ENCODE measurements at places on chromosomes 2 and 18.

DNA sequence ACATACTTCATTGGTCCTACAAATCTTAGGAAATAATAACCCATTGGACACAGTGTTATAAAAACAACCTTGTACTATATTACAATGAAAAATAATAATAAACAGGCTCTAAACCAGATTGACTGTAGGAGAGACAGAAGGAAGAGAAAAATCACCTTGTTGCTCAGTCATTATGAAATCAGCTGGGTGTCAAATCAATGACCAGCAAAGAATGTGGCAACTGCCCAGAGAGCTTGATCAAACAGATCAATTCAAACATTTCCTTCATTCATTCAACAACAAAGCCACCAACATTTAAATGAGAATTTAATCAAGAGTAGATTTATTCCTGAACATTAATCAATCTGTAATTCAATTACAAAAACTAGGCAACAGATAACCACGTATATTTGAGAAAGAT is 671.9 kb upstream of the CHAC2 start:
- no peak for DNase-seq

DNA sequence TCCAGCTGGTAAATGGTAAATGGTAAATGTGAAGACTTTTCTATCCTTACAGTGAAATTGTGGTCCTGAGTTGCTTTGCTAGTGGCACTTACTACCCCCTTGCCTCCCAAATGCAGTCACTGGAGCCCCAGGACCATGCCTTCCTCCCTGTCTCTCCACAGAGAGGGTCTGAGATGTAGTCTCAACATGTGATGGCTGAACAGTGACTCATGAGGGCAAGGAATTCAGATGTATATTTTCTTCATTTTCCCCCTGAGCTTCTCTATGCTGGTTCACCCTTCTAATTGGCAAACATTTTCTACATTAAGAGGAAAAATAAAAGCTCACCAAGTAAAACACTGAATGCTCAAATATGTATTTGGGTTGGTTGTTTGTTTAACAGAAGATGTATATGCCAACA is 232.0 kb downstream of the SH3BP4 start:
- DNase-seq: no peak

DNA sequence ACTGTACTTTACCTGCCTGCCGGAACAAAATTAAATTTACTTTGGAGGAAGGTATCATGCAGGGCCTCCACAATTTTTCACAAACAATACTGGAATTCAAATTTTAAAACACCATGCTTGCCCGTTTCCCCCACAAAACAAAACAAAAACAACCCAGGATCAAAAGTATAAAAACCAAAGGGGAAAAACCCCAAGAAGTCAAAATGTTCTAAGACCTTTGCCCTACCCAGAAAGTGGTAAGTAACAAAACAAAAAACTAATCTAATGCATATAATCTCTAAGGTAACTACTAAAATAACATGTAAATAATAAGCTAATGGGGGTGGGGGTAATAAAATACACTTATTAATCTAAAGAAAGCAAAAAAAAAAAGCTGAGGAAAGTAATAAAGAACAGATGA is 60.5 kb downstream of the CUL3 start:
- no peak for DNase-seq

DNA sequence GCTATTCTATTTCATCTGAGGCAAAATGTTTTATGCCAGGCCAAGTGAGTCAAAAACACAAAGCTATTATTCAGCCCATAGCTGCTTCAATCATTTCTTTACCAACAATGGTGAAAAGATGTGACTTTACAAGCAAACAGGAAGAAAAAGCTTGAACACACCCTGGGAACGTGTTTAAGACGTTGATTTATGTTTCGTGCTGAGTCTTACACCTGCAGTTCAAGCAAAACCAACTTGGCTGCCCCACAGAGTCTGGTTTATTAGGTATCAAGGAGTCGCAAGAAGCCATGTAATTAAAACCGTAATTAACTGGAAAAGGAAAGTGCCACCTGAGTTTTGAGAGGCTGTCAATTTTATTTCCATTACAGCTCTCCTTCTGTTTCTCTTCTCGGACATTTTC is 295.5 kb downstream of the MEIS1 start:
- DNase-seq: no peak

GRCh38 chr2:240736281-240737250 is 44.9 kb downstream of the AQP12A start:
- DNase-seq: no peak

DNA sequence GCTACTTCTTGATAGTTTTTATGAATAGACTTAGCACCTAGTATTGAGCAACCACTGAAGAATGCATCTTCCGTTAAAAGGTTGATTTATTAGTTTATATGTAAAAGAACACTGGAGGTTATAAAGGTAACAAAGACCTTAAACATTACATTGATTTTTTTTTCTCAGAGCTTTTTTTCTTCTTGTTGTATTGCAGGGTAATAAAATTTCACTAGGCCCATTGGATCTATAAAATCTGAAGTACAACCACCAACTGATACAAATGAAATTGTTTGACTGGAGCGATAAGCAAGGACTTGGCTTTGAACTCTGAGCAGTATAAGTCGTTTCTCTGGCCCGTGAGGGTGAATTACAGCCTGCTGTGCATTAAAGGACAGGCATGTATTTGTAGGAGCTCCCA is 344.0 kb downstream of the LRRTM1 start:
- DNase-seq: no peak

- DNase-seq: no peak
These were observed 5.8 kb upstream of the PSD4 start for GRCh38 chr2:113167962-113168340.

GRCh38 chr2:240463866-240464481 is 28.5 kb downstream of the GPC1 start:
- no peak for DNase-seq

DNA sequence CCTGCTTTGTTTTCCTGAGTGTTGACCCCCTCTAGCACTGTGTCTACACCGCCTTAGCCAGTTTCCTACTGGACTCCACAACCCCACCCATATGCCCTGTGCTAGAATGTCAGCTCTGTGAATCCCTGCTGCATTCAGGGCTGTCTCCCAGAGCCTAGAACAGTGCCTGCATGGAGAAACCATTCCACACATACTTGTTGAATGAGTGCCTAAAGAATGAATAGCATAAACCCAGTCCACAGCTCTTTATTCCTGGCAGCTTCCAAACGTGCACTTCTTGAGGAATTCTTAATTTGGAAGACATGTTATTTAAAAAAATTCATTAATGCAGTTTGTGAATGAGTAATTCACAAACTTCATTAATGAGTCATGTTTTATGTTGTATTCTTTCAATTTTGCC is 6.5 kb upstream of the NAPG start:
- DNase-seq: no peak

DNA sequence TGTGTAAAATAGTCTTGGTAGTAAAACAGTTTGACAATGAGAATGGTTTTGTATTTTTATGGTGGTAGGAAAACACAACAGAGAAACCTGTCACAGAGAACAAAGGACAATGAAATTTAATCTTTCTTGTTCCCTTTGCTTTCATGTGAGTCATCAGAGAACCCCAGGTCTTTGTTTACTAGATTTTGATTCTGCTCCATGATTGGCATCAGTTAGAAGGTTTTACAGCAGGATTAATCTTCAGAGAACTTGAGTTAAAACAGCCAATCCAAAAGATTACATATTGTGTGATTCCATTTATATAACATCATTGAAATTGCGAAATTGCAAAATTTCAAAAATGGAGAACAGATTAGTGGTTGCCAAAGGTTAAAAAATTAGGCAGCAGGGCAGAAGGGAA is 2.5 kb downstream of the APLF start:
- no peak for DNase-seq

GRCh38 chr2:15504882-15505663 is 56.1 kb downstream of the NBAS start:
- no peak for DNase-seq

DNA sequence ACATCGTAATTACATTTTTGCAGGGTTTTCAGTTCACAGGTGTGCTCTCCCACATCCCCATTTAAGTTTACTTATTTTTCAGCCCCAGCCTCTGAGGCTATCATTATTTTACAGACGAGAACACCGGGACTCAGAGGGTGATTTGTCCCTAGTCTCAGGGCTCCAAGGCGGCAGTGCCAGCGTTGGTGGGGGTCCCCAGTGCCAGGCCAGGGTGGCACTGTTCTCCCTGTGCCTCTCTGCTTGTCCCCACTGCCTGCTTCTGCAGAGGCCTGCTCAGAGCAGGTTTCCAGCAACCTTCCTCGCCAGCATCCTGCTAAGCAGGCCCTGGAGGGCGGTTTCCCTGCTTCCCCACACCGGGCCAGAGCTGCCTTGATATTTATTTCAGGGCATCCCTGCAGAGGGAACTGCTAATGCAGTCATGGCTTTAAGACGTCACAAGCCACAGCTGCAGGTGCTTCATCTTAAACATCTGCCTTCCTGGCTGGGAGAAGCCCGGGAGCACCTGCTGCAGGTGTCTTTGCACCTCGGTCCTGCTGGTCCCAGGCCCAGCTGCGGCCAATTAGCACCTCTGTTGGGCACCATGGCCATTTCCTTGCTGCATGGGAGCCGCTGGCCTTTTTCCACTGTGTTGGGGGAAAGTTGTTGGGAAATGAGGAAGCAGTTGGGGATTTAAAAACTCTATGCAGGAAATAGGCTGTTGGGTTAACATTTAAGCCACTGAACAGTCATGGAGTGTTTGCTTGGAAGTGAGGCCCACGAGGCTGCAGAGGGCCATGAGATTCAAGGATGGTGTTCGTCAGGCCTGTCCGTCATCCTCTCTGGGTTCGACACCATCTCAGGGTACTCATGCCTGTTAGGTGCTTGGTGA is 22.8 kb downstream of the HPCAL1 start:
- DNase-seq: no peak

DNA sequence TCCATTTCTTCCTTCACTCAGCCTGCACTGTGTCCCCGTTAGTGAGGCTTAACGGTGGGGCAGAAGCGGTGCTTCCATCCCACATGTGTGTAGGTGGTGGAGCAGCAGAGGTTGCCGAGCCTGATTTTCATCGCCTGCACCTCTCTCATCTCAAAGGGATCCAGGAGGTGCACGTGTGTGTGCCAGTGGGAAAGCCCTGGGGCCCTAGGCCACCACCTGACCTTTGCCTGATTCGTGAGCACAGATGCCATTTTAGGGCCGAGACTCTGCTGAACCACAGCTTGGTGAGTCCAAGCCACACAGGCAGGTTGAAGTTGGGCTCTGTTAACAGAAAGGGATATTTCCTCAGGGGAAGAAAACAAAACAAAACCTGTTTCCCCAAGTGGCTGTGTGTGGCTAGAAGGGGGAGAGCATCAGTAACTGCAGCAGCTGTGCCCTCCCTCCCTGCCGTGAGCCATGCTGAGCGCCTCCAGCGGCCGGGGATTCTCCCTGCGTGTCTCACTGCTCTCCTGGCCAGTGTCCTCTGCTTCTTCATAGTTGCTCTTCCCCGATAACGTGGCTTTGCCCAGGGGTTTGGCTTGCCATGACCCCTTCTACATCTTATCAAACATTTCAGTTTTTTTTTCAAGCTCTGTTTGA is 81.5 kb downstream of the MAPRE2 start:
- no peak for DNase-seq

DNA sequence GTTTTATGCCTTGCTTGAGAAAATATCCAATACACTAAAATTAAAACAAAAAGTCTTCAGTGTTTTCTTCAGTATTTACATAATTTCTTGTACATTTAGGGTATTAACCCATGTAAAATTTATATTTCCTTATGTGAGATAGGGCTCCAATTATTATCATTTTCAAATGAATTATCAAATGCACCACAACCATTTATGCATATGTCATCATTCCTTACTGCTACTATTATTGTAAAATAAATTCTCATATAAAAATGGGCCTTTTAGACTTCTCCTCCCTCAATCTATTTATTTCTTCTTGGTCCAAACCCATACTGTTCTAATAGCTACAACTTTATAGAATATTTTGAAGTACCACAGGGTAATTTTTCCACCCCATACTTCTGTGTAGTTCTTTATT is 175.3 kb upstream of the LYPD1 start:
- DNase-seq: no peak

DNA sequence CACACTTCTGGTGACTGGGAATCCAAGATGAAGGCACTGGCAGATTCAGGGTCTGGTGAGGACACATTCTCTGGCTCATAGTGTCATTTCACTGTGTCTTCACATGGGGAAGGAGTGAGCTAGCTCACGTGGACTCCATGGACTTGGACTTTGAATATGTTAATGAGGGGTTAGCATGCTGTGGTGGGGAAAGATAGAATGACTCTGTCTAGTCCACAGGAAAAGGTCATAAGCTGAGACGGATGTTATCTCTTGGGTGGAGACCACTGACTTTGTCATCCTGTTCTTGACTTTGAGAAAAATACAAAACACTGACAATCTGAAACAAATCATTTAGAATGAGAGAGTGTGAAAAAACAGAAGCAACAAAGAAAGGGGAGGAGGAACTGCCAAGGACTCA is 145.9 kb downstream of the PIK3C3 start:
- peak; percentile 7 for DNase-seq

- DNase-seq: no peak
These were observed 26.8 kb downstream of the MSH2 start for GRCh38 chr2:47429795-47430194.

- no peak for DNase-seq
These were observed 65.2 kb upstream of the CCDC195 start for GRCh38 chr2:224781400-224781799.

- DNase-seq: no peak
These were observed 174.1 kb downstream of the UXS1 start for GRCh38 chr2:106020032-106020431.

- no peak for DNase-seq
These were observed 644.6 kb upstream of the CNTNAP5 start for GRCh38 chr2:123380370-123380935.

- no peak for DNase-seq
These were observed 29.8 kb upstream of the YES1 start for GRCh38 chr18:841647-842370.

- DNase-seq: no peak
These were observed 24.8 kb downstream of the BMPR2 start for GRCh38 chr2:202400941-202401340.

GRCh38 chr2:115369400-115369799 is 927.0 kb downstream of the DPP10 start:
- DNase-seq: no peak

DNA sequence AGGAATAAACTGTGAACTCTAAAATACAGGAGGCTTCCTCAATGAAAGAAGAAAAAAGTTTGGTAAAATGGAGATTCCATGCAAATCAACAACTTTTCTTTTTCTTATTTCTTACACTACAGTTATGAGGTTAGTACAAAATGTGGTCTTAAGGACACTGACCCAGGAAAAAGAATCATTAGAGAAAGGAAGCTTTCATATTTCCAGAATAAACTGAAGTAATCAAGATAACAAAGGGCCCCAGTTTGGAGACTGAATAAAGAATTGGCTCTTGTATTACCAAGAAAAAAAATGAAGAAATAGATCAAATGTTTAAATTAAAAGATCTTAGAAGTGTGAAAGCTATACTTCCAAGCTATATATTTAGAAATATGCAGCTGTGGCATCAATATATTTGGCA is 72.3 kb downstream of the SLC66A3 start:
- no peak for DNase-seq

- DNase-seq: no peak
These were observed 11.5 kb downstream of the CD226 start for GRCh38 chr18:69936191-69936558.

DNA sequence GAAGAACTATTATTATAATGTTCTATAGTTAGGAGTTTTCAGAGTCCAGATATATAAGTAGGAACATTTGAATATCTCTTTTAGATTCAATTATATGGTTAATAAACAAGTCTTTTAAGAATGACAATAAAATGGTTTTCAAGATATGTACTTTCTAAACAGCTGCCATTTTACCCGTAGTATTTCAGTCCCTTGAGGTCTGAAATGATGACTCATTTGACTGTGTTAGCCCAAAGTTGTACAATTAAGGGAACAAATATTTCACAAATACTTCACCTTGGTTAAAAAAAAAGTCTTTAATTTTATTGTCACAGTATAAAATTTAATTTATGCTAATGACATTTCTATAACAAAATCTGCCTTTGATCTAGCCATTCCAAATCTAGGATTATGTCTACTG is 91.6 kb upstream of the TANK start:
- DNase-seq: no peak

All from T-helper 1 cell (primary cell).